ENCODE measurements at places on chromosomes 12 and 14.

GRCh38 chr12:7264538-7264937, 39.3 kb upstream of the ACSM4 start:
- DNase-seq, result no peak

- DNase-seq, result no peak
Observed at GRCh38 chr14:61454545-61454944, 133.2 kb downstream of the PRKCH start.

DNA sequence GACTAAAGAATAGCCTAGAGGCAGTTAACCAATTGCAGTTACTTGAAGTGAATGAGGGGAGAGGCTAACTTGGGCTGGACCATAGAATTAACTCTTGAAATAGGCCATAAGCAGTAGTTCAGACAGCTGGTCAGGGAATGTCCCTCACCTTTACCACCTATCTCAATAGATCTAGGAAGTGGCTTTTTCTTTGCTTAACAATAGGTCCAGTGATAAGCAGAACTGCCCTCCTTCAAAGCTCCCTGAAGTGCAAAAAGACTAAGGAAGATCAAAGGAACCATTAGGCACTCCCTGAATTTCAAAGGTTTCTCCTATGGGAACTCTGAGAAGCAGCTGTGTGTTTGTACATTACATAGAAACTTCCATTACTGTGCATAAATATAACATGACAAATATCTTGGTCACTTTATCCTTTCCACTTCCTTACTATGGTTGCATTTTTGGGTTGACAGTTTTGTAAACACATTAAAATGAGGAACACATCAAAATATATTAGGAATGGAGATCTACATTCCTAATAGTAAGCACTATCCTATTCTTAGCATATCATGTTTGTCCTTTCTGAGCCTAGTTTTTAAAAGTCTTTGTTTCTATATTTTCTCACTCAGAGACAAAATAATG, 7.2 kb upstream of the NAA30 start:
- DNase-seq, result no peak

- DNase-seq, result no peak
Observed at GRCh38 chr12:91964501-91964900, 181.1 kb downstream of the BTG1 start.

DNA sequence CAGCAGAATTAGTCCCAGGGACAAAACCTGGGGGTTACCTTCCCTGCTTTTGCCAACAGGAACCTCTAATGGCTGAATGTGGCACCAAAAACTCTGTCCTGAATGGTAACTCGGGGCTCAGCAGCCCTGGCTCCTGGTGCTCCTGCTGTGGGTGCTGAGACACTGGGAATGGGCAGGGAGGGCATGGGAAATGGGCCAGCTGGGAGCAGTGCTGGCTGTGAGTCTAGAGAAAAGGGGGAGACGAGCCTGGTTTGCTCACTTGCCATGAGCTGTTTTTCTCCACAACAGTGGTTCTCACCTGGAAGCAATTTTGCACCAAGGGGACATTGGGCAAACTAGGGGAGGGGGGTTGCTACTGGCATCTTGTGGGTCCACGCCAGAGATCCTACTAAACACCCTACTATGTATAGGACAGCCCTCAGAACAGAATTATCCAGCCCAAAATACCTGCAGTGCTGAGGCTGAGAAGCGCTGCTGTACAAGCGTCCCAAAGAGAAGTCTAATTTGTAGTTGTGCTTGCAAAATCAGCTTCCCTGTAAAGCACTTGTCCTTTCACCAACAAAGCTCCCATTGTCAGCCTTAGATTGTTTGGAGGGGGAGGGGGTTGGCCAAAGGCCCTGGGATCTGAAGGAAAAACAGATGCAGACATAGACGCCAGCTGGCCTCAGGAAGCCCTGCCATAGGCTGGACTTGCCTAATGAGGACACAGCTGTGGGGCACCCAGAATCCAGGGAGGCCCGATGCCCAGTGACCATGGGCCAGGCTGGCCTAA, 3.6 kb downstream of the LRRC74A start:
- no peak for DNase-seq

DNA sequence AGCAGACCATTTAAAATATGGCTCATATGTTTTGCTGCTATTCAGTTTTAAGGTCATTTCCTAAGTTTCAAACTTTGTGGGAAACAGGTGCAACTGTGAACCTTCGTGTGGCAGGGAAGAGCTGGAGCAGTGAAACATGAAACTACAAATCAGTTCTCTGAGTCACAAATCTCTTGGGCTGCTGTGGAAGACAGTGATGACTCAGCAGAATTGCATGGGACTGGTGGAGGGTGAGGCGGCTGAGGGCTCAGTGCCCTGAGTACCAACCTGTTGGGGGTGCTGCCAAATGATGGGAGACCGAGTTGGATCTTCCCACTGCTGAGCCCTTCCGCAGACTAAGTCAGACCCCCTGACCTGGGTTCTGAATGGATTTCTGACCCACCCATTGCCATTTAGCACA, 8.4 kb upstream of the CALM1 start:
- no peak for DNase-seq

DNA sequence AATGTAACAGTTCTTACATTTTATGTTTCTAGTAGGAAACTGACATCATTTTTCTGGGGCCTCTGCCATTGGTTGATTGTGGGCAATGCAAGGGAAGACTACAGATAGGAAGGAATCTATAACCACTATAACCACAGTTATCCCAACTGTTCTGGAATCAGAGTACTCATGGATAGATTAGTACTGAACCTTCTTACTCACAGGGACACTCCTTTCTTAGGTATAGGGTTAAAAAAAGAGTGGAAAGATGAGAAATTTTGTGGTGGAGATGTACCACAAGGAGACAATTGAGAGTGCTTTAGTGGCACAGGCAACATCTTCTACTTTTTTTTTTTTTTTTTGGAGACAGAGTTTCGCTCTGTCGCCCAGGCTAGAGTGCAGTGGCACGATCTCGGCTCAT, 21.0 kb downstream of the TMEM116 start:
- DNase-seq, result no peak

- no peak for DNase-seq
Observed at GRCh38 chr12:96265836-96266235, 71.7 kb downstream of the ELK3 start.

GRCh38 chr12:102735104-102735503, 181.9 kb downstream of the PAH start:
- DNase-seq, result no peak

DNA sequence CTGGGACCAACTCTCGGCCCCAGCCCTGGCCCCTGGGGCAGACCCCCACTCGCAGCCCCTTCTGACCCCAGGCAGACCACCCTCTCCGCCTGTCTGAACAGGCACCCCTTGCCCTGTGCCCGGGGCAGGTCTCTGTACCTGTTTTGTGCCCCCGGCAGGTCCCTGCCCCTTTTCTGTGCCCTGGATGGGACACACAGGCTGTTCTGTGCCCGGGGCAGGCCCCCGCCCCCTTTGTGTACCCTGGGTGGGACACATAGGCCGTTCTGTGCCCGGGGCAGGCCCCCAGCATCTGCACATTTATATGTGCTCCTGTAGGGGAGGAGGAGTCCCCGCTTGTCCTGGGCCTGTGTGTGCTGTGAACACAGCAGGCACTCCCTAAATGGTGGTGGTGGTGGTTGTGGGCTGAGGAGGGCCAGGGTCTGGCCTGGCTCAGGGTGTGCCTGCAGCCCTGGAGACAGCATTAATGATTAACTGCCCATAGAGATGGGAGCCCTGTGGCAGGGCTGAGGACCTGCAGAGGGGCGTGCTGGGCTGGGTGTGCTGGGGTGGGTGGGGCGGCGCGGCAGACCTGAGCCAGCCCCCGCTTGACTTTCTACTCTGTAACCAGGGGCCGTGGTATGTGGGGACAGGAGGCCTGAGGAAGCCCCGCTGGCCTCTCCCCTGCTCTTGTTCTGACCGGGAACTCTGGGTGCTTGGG, 3.7 kb downstream of the FBRSL1 start:
- no peak for DNase-seq

Measured in NCI-H345 (cell line).